ENCODE measurements at places on chromosomes 11 and 22.
A peak's percentile ranks its signal among the peaks of the same experiment; 100 is the strongest.

GRCh38 chr22:46362203-46362933 is 26.9 kb downstream of the TRMU start:
- no peak for DNase-seq

DNA sequence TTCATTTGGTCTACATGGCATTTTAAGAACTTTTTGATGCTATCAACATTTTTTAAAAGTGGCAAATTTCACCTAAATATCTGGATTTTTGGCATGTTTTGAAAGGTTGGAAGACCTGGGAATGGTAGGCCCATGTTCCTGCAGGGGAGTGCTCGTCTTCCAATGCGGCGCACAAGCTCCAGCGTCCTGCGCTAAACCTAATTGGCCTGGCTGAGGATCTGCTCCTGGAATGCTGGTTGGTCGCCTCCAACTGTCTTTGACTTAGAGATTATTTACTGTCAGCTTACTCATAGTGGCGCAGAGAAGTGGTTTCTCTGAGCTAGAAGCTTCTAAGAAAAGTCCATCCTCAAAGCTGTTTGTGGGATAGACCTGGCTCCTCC is 626 bp upstream of the LIMK2 start:
- DNase-seq: no peak

- DNase-seq: no peak
These were observed 44.7 kb downstream of the GAB4 start for GRCh38 chr22:16963189-16963945.

- peak; percentile 51 for DNase-seq
These were observed 300.6 kb downstream of the DDX10 start for GRCh38 chr11:108965306-108966001.

GRCh38 chr22:17091851-17092250 is 7.1 kb downstream of the IL17RA start:
- DNase-seq: no peak

DNA sequence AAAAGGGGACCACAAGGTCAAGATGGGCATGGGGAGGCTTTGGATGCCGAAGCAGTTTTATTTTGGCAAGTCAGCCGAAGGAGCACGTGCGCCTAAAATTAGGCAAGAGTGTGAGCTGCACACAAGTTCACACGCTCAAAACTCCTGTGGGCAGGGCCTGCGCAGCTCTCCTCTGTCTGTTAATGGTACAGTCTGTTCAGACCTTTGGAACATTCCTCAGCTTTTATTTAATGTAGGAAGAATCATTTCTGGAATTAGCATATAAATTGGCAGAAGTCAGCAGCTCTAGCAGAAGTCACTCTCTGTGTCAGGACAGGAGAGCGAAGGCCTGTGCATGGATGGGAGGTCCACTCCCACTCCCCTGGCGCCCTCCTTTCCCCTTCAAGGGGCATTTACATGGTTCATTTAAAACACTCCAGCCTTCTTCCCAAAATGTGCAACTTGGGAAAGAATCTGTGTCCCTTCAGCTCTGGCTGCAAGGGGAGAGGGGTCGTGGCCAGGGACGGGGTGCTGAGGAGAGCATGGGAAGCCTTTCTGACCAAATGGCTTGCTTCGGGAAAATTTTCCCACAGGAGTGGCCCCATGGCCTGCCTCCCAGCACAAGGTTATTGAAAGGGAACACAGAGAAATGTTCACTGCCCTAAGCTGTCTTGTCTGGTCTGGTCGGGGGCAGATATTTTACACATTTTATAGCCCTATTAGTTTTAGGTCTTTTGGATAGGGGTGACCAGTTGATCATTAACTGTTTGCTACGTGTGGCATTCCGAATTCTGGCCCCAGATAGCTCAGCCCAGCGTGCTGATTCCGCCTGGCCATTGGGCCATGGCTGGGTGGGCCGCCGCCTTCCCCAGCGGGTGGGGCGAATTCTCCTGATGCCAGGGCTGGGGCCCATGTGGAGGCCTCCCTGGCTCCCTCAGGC is 43.9 kb upstream of the SMIM38 start:
- no peak for DNase-seq

DNA sequence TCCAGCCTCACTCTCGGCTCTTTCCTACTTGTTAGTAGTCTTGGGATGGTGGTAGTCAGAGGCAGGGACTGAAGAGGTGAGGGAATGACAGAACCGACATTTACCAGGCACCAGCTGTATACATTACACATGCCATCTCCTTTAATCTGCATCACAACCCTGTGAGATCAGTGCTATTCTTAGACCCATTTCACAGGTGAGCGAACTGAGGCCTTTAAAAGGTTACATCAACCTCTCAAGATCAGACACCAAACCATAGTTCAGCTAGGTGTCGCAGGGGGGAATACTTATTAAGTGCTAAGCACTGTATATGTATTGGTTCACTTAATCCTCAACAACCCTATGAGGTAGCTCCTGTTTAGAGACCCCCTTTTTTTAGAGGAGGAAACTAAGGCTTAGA is 5.6 kb downstream of the PLA2G3 start:
- no peak for DNase-seq

GRCh38 chr11:6927030-6927617 is 898 bp downstream of the ZNF215 start:
- no peak for DNase-seq

DNA sequence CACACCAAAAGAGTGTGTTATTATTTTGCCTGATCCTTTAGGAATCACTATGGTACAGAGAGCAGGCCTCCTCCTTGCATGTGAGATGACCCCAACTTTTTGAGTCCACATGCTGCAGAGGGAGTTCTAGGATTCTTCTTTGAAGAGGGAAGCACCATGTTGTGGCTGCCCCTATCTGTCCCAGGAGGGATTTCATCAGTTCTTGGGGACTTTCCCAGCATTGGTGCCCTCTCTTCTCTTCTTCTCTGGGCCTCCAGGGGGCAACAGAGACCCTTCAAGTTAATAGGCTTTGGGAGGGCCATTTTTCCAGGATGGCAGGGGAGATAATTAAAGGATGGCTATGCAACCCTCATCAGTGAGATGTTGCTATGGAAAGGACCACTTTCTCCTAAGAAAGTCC is 3.6 kb downstream of the MMP1 start:
- DNase-seq: no peak

- no peak for DNase-seq
These were observed 55.9 kb downstream of the BMAL1 start for GRCh38 chr11:13333456-13333957.

DNA sequence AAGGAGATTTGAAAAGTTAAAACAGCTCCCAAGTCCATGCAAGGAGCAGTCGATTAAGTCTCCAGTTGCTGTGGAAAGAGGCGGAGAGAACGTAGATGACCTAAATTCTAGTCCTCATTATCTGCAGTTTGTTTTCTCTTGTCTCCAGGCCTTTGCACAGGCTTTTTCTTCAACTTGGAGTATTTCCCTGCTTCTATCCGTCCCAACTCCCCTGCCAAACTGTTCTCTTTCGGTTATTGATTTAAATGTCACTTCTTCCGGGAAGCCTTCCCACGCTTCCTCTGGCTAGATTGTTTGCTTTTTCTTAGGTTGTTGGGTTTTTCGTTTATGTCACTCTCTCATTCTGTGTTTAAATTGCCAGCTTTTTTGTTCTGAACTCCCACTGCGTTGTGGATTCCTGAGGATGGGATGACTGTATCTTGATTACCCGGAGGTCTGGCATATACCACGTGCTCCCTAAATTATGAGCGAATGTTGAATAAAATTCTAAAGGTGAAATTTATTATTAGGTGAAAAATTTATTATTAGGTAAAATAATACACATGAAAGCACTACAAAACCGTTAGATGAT is 463 bp downstream of the TMEM126B start:
- no peak for DNase-seq

Measured in gastrocnemius medialis (tissue), 4 donors.